ENCODE measurements at places on chromosomes 2 and 18.

DNA sequence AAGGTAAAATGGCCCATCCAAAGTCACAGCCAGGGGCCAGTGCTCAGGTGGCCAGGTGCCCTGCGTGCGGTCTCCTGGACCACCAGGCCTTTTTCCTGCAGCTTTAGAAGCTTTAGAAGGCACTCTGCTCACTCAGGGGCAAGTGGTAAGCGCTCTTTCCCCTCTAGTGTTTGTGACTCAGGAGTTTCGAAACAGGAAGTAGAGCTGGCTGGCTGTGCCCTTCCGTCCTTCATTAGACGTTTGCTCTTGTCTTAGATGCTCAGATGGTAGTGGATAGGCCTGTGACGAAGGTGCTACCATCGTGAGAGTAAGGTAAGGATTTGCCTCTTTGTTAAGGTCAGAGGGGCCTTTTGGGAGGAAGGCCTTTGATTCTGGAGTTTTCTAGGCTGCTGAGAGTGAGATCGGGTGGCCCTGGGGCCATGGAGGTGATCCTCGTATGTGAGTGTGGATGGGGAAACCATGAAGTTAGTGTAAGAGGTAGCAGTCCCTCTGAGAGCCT, at the start of gene CASP8:
CASP8 (plus strand) TSS at position 235 of the 499 bp plus-strand sequence. CDS start 5,951 bp downstream, outside the sequence.
- peak; percentile 71 for DNase-seq

GRCh38 chr18:4233468-4233867, 221.6 kb downstream of the DLGAP1 start:
- no peak for DNase-seq

- no peak for DNase-seq
Measured at GRCh38 chr2:99611786-99612185, 122.0 kb upstream of the REV1 start.

DNA sequence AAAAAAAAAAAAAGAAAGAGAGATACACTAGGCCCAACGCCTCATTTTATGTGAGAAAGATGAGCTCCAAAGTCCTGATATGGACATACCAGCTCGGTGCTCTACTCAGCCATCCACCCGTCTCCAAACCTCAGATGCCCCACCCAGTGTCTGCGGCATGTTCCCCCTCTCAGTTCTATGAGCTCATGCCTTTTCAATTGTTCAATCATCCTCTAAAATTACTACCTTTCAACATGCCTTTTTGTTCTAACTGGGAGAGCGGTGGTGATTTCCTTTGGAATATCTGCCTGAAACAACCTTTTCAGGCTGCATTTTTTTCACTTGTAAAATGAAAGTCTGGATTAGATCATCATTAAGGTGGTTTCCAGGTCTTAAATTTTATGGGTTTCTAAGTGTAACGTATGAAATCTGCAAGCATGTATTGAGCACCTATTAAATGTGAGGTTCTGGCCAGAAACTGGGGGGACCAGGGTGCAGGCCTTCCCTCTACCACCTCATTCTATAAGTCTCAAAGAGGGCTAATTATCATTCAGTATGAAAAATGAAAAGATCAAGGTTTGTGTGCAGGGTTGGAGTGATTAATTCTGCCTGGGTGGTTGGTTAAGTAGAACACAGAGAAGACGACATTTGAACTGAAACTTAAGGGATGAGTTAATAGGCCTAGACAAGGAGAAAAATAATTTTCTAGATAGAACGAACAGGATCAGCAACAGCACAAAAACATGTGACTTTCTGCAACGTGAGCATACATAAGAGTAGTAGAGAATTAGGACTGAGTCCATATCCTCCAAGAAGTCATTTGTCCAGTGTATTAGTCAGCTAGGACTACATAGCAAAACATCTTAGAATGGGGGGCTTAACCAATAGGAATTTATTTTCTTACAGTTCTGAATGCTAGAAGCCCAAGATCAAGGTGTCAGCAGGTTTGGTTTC, 87.4 kb upstream of the GLS start:
- DNase-seq = no peak

- DNase-seq = no peak
Measured at GRCh38 chr2:10075101-10075500, 5.1 kb downstream of the CYS1 start.

GRCh38 chr2:132725148-132725547, 55.1 kb upstream of the LYPD1 start:
- DNase-seq = no peak

GRCh38 chr2:146414456-146414855, 1430.4 kb upstream of the ACVR2A start:
- no peak for DNase-seq

DNA sequence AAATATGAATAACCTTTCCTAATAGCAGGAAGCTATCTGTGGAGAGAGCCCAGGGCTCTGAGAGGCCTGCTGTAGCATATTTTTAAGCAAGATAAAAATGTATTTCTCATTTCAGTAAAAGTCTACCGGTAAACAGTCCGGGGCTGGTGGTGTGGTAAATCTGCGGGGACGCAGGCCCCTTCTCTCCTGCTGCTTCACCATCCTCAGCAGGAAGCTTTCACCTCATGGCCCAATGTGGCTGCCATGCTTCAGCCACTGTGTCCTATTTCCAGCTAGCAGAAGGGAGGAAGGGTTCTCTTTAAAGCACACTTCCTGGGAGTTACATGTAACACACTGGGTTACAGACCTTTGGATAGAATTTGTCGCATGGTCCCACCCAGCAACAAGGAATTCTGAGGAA, 79.5 kb upstream of the ODC1 start:
- DNase-seq = no peak

DNA sequence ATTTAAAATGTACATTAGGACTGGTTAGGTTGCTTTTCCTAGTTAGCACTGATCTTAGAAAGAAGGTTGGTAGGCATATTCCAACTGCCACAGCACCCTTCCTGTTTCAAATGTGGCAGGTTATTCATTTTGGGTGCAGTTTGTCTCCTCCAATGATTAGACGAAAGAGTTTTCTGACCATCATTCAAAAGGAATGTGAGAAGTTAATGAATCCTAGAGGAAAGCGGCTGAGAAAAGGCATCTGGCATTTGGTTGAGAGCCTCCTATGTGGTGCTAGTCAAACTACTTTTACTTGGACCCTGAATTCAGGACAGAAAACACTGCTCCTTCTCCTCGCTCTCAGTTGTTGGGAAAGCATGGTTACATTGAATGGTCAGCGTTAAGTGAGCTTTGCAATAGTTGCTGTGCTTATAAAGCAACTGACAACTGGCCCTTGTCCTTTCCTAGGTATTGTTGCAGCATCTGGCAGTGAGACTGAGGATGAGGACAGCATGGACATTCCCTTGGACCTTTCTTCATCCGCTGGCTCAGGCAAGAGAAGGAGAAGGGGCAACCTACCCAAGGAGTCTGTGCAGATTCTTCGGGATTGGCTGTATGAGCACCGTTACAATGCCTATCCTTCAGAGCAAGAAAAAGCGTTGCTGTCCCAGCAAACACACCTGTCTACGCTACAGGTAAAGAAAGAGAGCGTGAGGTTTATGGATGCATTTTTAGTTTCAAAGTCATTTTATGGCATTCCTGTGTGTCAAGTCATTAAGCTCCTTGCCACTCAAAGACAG, 6.1 kb downstream of the TGIF1 start:
- DNase-seq = peak; percentile 72

DNA sequence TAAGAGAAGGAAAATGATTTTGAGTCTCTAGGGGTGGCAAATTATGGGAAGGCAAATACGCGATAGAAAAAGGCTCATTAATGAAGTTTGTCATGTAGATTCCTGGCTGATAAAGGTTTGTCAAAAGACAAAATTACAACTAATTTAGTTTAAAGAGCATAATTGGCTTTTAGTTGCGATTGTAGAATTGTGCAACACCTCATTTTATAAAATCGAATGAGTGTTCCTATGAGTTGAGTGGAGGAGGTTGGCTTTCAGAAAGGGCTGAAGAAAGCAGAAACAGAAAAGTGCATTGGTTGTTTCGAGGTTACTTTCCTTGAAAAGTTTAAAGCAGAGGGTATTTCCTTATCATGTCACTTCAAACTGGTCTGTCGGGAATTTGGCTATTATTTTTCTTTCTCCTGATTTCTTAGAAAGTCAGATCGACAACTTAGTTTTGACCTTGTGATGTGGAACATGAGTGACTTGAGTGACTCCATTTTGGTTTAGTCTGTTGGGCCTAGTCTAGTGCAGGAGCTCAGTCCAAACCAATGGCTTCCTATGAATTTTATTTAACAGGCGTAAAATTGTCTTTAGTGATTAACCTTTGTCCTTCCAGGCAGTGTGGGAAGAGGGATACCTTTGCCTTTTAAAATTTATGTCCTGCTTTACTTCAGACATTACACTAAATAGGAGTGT, 2.2 kb upstream of the PCYOX1 start:
- DNase-seq = no peak

- DNase-seq = peak; percentile 19
Measured at GRCh38 chr2:63654959-63655358, 66.2 kb downstream of the MDH1 start.

DNA sequence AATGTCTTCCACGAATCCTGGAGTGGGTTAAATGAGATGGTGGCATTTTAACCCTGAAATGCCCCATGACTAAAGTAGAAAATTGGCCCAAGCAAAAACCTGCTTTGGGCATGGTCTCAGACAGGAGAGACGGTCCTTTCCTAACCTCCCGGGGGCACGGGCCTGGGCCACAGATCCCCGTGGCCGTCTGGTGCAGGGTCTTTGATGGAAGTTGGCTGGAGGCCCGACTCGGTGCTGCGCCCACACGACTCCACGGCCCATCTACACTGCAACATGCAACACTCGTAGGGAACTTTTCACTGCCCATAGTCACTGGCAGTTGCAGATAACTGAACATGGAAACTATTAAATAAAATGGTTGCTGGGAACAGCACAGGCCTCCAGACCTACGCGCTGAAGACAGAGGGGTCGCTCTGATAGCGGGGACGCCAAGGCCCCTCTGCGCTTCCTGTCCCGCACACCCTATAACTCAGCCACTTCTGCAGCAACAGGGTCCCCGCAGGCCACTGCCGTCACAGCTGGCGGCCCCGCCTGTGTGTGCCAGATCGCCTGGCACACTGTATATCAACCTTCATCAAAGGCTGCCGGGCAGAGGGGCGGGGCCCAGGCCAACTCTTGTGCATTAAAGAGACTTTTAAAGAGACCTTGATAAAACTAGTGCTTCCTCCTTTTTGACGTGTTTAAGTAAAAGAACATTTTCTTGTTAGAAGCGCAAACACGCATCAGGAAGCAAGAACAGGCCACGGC, 214.1 kb downstream of the TWIST2 start:
- no peak for DNase-seq

GRCh38 chr2:168450171-168450570, 5.9 kb upstream of the CERS6 start:
- DNase-seq = no peak

DNA sequence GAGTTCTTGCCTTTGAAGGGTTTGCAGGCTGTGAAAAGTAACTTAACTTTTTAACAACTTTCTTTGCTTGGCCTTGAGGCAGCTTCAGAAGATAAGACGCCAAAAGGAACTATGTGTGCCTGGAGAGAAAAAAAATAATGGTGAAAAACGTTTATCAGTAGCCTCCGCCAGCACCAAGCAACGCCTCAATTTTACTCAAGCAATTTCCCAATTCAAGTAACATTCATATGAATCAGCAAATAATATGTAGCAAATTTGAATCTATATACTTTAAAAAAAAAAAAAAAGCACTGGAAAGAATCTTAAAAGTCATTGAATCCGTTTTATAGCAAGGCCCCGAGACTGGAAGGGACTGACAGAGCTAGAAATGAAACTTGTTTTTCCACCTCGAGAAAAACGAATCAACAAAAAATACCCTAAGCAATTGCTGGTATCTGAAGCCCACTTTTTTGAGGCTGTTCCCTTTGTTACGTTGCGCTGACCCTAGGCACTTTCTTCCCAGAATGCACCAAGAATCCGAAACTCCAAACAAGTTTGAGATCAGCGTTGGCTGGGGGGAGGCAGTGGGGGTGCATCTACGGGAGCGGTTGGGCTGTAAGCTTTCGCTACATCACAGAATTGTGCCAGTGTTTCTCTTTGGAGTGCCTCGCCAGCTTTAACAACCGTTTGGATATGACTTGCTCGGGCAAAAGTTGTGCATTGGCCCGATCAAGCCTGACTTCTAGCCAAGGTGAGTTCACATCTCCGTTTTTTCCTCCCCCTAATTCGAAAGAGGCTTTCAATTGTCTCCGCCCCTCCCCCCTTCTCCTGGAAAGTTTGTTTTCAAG, 2.7 kb upstream of the TGIF1 start:
- peak; percentile 68 for DNase-seq

GRCh38 chr18:366466-367061, 98.7 kb upstream of the THOC1 start:
- DNase-seq = no peak

DNA sequence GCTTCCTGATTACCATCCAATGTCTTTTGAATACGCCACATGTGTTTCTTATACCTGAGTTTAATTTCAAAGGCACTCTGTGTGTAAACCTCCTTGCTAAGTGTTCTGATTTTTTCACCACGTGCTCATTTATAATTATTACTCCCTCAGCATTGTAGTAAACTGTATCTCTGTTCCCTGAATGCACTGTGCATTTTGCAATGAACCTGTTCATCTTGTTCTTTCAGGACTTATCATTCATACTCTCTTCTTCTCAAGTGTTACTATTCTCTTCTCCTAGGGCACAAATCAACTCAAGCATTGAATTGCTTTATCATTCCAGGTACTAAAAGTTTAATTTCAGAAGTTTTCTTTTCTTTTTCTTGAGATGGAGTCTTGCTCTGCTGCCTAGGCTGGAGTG, 383.4 kb upstream of the TRIB2 start:
- no peak for DNase-seq

DNA sequence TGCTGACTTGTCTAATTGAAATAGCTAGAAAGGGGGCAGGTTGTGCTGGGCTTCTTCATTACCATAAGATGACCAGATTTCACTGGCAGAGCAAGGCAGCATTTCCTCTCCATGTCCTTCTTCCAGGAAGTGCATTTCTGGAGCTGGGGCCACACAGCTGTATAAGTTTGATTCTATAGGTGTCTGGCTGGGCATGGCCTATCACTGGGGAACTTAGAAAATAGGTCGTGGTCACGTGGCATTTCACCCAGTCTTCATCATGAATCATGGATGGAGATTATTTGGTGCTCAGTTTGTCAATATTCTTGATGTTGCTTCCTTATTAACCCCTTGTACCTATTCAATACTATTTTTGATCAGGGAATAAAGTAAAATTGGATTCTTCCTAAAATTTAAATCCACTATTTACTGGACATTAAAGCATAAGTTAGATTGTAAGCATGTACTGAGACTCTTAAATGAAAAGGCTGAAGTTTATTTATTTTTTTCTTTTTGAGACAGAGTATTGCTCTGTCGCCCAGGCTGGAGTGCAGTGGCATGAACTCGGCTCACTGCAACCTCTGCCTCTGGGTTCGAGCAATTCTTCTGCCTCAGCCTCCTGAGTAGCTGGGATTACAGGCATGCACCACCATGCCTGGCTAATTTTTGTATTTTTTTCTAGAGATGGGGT, 49.5 kb upstream of the TMEM87B start:
- no peak for DNase-seq
